GM20000 (cell line): ENCODE measurements at places on chromosomes 2 and 18.

GRCh38 chr2:25190536-25190935, 22.2 kb upstream of the POMC start:
- DNase-seq, result no peak

- no peak for DNase-seq
Measured at GRCh38 chr2:10240911-10241610, 61.6 kb upstream of the HPCAL1 start.

DNA sequence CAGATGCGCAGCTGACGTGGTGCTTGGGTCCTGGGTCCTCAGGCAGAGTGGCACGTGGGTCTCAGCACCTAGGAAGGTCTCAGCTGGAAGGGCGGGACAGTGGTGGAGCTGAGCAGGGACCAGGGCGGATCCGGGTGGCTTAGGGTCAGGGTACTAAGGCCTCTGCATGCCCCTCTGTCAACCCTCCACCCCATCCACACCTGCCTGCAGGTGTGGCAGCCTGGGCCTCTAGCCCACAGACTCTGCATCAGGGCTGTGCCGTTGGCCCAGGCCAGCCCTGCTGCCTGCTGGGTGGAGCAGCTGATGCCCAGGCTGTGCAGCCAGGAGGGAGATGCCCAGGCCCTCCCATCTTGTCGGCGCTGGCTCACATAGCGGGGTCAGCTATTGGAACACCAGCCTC, 24.6 kb upstream of the OTOS start:
- no peak for DNase-seq

DNA sequence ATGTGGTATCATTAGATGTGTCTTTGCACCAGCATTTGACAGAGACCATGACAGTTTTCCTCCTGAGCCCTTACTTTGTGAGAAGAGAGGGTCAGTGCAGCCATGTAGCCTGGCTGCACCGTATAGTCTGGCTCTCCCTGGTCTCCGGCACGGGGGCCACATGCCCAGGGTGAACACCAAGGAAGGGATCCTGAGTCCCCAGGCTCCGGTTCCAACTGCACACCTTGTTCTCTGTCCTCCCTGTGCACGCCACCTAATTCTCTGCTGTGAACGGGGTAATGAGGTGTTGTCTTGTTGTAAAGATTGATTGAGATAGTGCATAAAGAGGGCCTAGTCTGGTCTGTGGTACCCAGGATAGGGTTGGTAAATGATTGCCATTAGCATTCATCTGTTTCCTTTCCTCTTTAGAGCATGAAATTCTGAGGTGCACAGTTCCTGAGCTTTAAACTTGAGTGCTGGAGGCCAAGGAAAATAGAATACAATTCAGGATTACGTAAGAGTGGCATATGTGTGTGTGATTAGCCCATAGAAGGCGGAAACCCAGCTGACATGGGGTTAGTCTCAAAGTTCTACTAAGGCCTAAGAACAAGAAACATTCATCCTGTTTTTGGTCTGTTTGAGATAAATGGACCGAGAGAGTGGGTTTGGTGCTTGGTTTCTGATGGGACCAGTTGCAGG, 55.5 kb downstream of the NCK2 start:
- no peak for DNase-seq

DNA sequence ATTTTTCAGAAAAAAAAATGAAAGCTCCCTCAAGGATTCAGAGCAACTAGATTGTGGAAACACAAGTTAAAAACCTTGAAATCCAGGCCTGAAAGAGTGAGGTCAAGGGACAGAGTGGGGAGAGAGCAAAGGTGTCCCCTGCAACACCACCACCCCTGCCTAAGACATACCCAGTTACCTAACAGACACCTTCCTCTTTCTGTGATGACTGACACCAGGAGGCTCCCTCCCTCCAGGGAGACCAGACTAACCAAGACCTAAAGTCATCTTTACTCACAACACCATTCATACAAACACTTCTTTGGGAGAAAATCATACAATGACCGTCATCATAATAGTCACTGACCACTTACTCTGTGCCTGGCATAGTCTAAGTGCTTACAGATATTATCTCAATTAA, 151.8 kb upstream of the NABP1 start:
- DNase-seq, result no peak

DNA sequence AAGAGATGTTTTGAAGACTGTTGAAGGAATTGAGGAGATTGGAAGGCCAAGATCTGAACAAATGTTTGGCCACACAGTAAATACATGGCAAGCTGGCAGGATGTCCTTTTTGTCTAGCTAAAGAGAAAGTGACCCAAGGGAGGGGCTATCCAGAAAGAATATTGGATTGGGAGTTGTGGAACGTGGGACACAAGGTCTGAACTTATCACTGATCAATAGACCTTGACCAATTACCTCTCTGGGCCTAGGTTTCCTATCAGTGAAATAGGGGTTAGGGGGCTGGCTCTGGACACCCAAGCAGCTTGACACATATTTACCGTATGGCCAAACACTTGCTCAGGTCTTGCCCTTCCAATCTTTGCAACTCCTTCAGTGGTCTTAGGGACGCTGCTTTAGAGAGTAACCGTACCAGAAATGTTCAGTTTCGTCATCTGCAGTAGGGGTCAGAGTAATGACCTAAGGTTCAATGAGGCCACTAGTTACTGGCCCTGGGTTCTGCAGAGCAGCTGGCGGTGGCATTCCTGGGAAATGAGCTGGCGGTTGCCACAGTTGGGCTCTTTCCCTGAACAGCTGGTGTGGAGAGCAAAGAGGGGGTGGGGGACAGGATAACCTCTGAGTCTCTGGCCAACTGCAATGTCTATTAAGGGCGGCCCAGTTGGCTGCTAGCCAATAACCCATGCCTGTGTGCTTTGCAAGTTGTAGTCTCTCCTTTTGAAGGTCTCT, 70.1 kb upstream of the STPG4 start:
- DNase-seq, result no peak

- no peak for DNase-seq
Measured at GRCh38 chr2:118635891-118636290, 211.6 kb downstream of the EN1 start.

DNA sequence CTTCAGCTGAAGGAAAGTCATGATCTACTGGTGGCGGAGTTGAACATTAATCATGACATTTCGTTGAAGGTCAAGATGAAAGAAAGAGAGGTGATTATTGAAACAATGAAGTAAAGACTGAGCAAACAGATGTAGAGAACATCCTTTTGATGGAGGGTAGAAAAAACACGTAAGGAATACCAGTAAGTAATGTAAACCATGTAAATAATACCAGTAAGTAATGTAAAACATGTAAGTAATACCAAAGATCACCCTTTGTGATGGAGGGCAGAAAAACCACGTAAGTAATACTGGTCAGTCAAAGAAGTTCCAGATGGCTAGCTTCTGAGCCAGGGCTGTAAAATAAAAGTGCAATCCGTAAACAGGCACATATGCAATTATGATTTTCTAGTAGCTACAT, 1387.7 kb downstream of the SUCLG1 start:
- DNase-seq, result no peak

GRCh38 chr18:48743886-48744285, 205.1 kb downstream of the CTIF start:
- DNase-seq, result no peak

DNA sequence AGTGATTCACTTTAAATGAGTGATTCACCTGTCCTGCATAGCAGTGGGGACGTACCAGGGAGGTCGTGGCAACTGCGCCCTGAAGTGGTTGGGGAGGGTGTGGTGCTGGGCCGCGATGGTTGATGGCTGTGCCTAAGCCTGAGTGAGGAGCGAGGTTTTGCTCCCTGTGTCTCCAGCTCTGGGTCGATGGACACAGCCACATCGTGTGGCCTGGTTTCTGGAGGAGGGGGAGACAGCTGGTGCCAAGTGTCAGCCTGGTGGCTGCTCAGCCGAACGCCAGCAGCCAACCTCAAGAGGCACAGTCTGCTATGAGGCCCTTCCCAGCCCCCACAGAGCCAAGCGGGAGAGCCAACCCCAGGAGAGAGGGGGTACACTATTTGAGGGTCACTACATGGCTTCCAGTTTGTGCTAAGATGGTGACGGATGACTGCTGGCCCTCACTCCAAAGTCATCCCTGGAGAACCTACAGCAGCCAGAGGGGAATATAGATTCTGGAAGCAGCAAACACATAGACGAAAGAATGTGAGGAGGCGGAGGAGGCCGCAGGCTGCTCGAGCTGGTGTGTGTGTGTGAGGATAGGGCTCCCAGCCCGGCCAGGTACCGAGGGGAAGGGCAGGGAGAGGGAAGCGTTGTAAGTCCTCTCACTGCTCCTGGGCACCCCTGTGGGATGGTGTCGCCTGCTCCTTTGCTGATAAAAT, 58.6 kb upstream of the OTOF start:
- DNase-seq, result no peak

- no peak for DNase-seq
Measured at GRCh38 chr18:59041296-59041695, 98.4 kb upstream of the SEC11C start.

DNA sequence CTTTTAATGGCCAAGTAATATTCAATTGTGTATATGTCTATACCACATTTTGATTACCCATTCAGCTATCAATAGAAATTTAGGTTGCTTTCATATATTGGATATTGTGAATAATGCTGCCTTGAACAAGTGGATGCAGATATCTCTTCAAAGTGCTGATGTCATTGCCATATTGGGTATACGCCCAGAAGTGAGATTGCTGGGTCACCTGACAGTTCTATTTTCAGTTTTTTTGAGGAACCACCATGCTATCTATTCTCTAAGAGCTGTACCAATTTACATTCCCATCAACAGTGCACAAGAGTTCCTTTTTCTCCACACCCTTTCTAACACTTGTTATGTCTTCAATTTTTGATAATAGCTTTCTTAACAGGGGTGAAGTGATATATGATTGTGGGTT, 306.9 kb downstream of the ZNF516 start:
- no peak for DNase-seq

DNA sequence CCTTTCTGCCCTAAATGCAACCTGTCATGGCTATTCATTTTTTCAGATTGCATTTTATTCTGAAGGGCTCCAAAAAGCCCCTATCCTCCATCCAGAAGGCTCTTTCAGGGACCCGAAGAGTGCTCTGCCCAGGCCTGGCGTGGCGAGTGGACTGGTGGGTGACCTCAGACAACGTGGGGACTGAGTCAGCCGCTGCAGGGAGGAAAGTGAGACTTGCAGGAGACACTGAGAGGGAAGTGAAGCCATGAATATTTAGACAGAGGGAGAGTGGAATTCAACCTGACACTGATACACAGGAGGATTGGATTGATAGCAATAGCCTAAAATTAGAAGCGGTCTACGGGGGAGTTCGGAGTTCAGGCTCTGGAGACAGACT, 63.6 kb upstream of the SIX2 start:
- no peak for DNase-seq

DNA sequence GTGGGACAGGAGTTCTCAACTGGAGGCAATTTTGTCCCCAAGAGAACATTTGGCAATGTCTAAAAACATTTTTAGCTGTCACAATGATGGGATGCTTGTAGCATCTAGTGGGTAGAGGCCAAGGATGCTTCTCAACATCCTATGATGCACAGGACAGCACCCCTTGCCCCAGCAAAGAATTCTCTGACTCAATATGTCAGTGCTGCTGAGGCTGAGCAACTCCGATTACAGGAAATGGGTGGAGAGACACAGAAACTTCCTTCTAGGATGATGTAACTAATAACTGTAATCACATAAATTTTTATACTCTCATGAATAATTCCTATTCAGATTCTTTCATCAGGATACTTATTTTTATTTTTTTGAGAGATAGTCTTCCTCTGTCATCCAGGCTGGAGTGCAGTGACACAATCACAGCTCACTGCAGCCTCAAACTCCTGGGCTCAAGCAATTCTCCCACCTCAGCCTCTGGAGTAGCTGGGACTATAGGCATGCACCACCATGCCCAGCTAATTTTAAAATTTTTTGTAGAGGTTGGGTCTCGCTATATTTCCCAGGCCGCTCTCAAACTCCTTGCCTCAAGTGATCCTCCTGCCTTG, 120.3 kb upstream of the ACAA2 start:
- no peak for DNase-seq

DNA sequence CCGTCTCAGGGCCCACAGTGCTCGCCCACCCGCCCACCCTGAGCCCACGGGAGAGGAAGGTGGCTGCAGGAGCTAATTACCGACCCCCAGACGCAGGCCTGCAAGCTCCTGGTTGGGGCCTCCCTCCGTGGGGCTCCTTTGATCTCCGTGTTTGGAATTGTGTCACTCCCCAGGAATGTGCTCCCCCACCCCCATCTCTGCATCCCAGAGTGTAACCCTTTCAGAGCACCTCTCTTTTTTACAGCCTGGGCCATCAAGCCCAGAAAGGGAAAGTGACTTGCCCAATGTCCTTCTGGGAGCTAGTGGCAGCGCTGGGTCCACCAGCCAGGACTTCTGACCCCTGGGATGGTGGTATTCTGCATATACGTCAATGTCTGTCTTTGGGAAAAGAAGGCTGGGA, 335.1 kb downstream of the CYRIA start:
- DNase-seq, result no peak

DNA sequence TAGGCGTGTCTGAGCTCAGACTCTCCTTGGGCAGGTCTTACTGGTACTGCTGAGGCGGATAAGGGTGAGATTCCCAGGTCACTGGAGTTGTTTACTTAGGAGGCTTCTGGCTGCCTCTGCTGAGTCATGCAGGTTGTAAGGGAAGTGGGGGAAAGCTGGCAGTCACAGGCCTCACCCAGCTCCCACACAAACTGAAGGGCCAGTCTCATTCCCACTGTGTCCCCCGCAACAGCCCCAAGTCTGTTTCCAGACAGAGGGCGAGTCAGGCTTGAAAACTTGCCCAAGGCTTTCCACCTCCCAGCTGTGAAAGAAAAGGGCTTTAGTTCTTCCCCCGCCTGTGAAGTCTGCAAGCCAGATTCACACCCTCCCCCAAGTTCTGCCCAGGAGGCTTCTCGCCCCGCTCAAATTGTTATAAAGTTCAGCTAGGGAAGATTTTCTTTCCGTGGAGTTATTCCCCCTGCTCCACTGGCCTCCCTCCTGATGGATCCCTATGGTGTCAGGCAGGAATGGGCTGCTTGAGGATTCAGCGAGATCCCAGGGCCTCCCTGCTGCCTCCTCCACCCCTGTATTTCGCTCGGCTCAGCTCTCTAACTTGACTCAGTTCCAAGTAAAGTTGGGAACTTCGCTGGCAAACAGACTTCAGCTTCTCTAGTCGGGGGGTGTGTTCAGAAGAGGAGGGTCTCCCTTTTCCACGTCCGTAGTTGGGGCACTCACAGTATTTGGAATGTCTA, 248.6 kb downstream of the NR4A2 start:
- no peak for DNase-seq

DNA sequence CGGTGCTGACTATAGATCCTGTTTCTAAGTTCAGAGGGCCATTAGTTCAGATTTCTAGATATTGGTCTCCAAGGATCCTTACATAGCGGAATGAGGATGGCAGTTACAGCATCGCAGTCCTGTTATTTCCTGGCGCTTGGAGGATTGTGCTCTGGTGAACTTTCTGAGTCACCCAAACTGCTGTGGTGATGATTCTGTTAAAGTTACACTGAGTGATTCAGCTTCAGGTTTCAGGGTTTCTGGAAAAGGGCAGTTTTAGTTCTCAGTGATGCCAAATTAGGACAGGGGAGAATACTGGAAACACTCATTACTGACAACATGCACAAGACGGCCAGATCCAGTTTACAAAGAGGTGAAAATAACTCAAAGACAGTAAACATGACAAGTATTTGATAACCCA, 52.1 kb upstream of the ANKRD62 start:
- no peak for DNase-seq
